ENCODE measurements at places on chromosomes 6 and 20. TPM values are rescaled to one million over a fixed set of nuclear protein-coding genes. Genes with fewer than 3 reads are reported as not detected.

- DNase-seq, result no peak
Measured at GRCh38 chr20:62336329-62336728, 30.8 kb downstream of the LAMA5 start.

- DNase-seq, result no peak
Measured at GRCh38 chr6:33165581-33166258, 26.5 kb downstream of the COL11A2 start.

DNA sequence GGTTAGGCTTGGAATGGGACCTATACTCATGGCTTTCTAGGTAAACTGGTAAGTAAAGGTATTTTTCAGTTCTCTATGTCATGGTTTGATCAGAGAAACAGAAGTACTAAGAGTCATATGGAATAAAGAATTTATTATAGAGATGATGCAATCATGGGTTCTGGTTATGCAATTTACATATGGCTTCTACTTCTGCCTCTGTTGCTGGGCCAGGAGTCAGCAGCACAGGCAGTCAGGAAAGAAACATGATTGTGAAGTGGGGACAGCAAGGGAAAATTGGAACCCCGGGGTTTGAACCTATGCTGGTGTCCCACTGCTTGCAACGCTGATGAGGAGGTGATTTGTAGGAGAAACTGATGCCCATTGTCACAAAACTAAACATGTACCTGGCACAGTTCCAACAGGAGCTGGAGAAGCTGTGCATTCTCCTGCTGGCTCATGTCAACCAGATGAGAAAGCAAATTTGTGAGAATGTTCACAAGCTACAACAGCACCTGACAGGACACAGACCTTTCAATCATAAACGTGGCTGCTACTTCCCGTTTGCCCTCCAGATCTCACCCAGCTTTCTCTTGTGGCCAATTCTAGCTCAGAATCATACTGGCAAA lies 887.1 kb downstream of the TFAP2A start:
- DNase-seq, result no peak

DNA sequence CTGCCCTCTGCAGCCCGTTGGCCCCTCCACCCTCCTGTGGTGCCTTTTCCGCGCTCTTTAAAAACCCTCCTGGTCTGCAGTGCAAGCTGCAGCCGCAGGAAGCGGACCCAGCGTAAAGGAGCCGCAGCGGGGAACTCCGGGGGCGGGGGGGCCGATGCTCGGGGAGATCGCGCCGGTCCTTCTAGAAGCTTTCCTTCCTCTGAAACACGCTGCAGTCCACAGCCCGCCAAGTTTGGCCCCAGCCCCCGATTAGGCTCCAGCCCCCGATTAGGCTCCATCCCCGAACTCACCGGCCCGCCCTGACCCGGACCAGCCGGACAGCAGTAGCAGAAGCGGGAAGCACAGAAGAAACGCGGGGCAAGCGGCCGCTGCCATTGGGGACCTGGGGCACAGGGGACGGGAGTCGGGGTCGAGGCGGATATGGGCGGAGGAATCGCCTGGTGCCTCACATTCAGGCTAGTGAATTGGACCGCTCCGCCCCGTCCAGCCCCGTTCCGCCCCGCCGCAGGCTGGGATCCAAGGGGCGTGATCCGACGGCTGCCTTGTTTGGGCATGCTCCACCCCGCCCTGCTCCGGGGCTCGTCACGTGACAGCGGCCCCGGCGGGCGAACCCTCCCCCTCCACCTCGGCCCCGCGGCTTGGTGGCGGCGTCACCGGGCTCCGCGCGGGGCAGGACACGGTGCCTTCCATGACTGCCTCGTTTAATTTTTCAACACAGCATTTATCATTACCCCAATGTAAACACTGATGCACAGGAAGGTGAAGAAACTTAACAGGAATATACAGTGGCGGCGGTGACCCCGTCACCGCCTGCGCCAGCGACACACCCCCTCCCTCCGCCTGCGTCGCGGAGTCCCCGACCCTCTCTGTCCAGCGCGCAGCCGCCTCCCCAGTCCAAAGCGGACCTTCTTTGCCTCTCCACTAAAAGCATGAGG lies 20.3 kb downstream of the RAET1L start:
- peak; percentile 94 for DNase-seq

The POPDC3 gene
- 0.24 TPM for polyA plus RNA-seq

GRCh38 chr20:14918976-14919375 lies 581.6 kb upstream of the FLRT3 start:
- no peak for DNase-seq

- DNase-seq, result peak; percentile 57
Measured at GRCh38 chr20:19212821-19213502, 520 bp downstream of the SLC24A3 start.

The CYP24A1 gene
- 0.03 TPM for polyA plus RNA-seq

DNA sequence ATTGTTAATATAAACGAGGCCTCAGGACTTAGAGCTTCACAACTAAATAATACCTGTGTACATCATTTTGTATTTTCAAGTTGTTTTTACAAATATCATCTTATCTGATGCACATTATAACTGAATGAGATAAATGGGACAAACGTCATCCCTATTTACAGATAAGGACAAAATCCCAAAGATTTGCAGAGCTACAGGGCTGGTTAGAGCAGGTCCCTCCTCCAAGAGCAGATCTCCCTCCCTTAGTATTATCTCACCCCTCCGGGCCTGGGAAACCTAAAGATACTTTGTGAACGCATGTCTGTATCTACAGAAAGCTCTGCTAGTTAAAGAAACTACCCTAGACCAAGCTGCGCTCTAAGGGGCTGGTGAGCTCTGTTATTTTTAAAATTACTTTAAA lies 130.4 kb upstream of the PROKR2 start:
- DNase-seq, result no peak

Data from small intestine (tissue), 16 donors.